ENCODE measurements at places on chromosomes 11 and 22.

GRCh38 chr11:114346709-114347141 lies 50.5 kb downstream of the NNMT start:
- no peak for DNase-seq

DNA sequence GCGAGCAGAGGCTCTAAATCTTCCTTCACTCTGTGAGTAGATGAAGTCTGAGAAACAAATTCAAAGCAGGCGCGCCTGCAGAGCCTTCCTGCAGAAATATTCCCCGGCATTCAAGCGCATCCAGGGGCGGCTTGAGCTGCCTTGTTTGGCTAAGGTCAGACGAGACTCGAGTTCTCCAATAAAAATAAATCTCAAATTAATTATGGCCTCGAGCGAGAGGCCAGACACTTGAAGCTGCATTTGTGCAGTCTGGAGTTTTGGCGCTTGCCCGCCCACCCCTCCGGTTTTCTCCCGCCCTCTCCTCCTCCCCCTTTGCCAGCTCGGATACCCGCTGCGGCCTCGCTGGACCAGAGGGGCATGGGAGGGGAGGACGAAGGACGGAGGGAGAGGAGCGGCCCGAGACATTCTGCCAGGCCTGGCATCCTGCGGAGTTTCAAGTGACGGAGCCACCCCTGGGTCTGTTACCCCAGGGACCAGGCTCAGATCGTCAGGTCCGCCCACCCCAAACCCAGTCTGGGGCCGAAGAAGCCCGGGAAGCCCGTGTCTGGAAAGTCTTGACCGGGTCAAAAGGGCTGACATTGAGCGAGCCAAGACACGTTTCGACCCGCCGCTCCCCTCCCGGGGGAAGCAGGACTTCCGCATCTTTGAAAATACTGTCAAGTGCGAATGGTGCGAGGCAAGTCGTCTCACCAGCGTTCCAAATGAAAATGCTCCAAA lies 3.8 kb upstream of the FLI1 start:
- no peak for DNase-seq

DNA sequence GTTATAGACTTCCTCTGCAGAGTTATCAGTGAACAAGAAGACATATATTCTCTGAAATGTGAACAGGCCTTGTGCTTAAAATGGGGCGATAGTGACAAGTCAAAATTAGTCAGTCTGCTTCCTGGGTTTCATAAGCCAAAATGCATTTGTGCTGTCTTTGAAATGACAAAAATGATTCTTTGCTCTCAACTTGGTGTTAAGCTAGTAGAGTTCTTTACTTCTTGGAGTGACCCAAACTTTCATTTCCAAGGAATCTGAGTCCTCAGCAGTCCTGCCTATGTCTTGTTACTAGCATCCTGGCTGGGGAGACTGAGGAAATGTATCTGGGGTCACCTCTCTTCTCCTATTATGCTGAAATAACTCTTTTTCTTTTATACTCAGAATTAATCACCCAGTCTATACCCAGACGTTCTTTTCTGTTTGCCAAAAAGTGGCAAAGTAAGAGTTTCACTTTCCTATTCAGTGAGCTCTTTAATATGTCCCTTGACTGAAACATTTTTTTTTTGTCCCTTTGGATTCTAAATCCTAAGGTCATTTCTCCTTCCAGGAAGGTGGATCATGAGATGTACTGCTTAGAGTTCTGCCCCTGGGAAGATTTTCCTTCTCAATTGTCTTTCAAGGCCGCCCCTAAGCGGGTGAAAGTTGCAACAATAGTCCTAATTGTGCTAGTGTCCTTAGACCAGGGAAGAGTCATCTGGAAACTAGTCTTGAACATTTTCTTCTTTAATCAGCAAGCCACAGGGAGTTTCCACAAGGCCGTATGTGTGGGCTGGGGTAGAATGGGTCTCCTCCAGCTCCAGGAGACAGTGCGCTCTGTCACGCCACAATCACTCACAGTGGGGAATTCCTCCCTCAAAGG lies 53.0 kb upstream of the RDX start:
- peak; percentile 94 for DNase-seq

- DNase-seq, result no peak
These were observed 87.5 kb downstream of the BLID start for GRCh38 chr11:122028545-122028944.

DNA sequence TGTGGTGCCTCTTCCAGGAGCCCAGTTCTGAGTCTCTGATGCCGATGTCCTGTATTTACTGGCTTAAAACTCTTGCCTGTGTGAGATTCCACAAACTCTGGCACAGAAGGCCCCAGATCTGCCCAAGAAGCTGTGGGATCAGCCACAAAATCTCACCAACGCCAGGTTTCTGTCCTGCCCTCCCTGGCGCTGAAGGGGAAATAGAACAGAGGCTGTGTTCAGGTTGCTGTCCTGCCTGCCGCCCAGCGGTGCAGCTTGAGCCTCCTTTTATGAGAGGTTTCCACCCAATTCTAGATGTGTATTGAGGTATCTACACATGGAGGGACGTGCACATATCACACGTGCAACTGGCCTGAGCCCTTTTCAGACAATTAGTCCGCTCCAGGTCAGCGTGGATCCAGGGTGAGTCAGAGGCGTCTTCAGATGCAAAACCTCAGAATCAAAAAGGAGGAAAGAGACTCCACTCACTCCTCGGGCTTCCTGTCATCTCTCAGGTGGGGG lies 2.2 kb downstream of the TMEM80 start:
- no peak for DNase-seq

- no peak for DNase-seq
These were observed 2.0 kb downstream of the GNAZ start for GRCh38 chr22:23072077-23072910.

DNA sequence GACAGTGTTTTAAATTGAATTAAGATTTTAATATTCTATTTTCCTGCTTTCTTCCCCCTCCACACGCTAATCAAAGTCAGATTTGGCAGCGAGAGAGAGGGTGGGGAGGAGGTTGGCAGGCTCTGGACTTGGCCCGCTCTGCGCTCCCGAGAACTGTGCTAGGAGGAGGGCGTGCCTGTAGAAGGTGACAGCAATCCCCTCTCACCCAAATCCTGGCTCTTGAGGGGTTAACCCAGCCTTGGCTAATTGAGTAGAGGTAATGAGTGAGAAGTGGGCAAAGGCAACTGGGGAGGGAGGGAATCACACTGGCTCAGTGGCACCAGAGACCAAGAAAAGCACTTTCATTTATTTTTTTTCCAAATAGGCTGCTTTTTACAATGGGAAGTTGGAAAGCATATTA lies 42.2 kb downstream of the BUD13 start:
- no peak for DNase-seq

DNA sequence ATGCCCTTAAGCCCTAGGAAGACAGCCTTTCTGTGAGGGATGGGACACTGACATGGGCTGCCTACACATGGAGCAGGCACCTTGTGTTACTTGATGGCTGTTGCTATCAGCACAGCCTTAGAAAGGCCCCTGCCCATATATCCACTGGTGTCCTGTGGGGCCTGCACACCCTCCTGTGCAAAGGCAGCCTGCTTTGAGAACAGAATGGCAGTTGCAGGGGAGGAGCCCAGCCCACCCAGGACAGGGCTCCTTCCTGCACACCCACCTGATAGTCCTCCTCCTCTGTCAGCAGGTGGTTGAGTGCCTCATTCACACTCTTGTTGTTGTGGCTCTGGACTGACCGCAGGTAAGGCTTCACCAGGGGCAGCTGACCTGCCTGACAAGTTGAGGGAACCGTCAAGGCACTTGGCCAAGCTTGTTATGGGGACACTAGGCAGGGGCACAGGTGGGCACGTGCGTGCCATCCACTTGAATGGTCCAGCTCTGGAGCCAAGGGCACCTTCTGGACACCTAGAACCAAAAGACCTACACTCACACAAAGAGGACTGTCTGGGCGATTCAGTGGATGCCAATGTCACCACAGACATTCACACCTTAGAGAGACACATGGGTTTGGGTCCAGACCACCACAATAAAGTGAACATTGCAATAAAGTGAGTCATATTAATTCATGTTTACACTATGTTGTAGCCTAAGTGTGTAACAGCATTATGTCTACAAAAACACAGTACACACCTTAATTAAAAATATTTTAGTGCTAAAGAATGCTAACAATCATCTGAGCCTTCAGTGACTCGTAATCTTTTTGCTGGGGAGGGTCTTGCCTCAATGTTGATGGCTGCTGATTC lies 9.4 kb upstream of the SLC25A1 start:
- DNase-seq, result no peak

- DNase-seq, result no peak
These were observed 11.6 kb downstream of the HEPHL1 start for GRCh38 chr11:94032725-94033124.

GRCh38 chr11:12377824-12378593 lies 638 bp downstream of the PARVA start:
- no peak for DNase-seq

GRCh38 chr11:72378704-72379383 lies 55.5 kb downstream of the CLPB start:
- DNase-seq, result no peak

DNA sequence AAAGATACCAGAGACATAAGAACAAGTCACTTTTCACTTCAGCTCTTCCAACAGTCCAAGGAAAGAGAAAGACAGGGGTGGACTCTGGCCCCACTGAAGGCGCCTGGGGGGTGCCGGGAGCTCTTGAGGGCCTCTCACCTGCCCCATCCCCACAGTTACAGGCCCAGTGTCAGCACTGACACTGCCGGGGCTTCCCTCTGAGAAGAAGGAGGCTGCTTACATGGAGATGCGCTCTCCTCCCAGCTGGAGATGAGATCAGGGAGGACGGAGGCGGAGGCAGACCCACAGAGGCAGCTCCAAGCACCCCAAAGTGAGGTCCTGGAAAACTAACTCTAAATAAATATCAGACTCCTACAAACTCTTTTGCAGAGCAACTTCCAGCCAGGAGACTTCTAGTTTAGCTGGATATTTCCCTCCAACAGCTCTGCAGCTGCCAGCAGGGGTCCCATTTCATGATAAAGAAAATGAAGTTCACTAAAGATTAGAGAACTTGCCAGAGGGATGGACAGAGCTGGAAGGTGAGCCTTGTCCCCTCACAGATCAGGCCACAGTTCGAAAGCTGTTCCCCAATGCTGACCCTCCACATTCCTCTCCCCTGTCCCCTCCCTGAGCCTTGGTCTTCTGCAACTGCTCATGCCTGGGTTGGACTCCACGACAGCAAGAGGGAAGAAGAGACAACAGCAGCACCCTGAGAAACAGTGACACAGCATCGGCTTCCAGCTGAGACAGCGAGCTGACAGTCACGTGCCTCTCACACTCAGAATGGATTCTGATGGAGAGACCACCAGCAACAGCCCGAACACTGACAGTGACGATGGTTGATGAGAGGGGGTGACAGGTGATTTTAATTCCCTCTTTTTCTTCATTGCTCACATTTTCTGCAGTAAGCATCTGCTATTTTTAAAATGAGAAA lies 5.8 kb downstream of the CARS1 start:
- no peak for DNase-seq

DNA sequence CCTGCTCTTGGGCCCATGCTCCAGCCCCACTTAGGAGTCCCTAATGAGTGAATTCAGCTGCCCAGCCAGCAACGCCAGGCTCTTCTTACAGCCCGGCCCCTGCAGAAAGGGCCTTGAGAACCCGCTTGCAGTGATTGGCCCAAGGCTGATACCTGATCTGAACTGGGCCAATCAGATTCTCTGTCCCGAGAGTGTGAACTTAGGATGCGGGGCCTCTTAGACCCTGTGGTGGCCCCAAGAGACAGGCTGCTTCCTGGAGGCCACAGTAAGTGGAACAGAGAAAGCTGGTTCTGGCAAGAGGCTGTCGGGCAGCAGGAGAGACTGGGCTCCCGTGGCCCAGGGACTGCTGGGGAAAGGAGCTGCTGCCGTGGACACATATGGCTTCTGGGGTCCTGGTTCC lies 11.5 kb downstream of the VSTM5 start:
- no peak for DNase-seq

DNA sequence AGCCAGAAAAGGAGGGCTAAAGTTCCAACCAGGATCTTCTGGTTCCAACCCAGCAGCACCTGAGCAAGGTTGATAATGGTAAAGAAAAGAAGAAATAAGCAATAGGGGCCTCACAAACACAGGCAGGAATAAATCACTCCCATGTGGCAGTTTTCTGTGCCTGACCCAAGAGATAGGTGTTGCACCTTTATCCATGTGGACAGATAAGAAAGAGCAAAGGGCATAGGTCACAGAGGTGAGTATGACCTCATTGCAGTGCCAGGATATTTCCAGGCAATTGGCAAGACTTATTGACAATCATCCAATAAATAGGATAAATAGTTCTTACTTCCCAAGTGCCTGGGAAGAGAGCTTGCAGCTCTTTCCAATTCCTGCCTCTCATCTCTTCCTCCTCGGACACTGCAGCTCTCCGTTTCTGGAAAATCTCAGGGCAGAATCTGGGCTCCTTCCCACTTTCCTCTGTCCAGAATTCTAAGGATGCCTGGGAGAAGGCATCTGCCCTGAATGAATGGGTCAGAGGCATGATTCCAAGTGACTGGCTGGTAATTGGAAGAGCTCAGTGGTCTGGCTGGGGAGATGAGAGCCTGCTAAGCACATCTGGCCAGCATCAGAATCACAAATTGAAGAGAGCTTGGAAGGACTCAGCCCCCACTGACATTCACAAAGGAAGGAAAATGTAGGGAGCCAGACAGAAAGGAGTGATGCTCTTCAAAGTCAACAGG lies 14.5 kb upstream of the LRRC55 start:
- no peak for DNase-seq

- no peak for DNase-seq
These were observed 19.7 kb upstream of the TTLL12 start for GRCh38 chr22:43206509-43207161.

GRCh38 chr11:100910808-100911207 lies 218.8 kb downstream of the PGR start:
- DNase-seq, result peak; percentile 62

- no peak for DNase-seq
These were observed 20.2 kb downstream of the MMP27 start for GRCh38 chr11:102685338-102685737.

- no peak for DNase-seq
These were observed 27.2 kb upstream of the SYT13 start for GRCh38 chr11:45313171-45313865.

DNA sequence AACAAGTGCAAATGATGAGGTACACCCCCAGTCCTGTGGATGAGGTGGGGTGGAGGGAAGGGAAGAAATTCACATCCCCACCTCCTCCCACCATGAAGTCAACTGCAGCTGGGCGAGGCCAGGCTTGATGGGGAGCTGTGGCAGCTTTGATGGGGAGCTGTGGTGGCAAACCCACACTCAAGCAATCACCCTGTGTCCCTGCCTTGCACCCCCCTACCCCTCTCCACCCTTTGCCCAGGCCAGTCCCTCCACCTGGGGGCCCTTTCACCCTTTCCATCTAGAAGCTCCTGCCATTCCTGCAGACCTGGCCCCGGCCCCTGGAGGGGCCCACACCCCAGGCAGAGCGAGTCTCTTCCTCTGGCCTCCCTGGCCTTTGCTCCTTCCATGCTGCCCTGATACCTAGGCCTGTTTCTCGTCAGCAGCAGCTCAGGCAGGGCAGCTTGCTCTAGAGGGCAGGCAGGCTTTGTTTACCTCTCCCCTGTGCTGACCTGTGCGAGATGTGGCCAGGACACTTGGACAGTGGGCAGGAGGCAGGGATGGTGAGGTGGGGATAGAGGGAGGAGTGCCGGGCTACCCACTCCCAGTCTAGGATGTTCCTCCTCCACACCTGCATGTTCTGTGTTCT lies 4.5 kb upstream of the FGF3 start:
- DNase-seq, result no peak
